ENCODE measurements at places on chromosomes 4 and X.

DNA sequence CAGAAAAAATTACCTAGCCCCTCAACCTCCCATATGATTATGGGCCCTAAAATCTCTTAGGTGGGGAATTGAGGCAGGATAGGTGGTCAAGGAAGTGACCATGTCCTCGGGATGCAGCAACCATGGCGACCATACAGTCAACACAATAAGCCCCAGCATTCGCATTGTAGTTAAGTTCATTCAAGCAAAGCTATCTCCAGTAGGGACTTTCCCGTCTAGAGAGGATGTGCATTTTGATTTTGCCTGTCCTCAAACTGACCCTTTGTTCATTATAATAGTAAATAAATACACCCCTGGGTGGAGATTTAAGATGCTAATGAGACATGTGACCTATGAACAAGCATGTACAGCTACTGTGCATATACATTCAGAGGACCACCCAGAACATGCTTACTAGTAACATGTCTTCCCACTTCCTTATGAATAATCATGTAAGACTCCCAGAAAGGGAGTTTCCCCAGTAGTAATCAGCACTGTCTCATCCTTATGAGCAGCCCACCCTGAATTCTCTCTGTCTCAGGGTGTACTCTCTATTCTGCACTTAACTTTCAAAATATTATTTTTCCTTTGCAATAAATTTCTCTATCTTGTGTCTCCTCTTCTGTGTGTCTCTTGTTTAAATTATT, 74.3 kb downstream of the NUDT11 start:
- DNase-seq = no peak

DNA sequence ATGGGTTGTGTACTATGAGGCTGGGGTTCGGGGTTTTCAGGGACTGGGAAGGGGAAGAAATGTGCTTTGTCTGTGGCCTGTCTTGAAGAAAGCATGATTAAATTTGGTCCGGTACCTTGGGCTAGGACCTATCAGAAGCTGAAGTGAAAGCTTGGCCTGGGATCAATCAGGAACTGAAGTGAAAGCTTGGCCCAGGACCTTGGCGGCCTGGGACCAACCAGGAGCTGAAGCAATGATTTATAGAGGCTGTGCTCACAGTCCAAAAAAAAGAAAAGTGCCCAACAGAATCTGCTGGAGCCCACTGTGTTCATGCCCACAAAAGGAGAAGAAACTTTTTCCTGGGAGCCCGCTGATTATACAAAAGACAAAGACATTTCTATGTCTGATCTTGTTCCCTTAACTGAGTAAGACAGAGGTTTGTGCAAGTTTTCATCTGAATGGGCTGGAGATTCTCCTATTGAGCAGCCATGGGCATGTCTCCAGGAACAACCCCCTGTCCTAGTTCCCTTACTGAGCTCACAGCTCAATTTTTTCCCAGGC, 1427.9 kb downstream of the FAM133A start:
- no peak for DNase-seq

GRCh38 chrX:77087529-77088169, 359.5 kb upstream of the FGF16 start:
- DNase-seq = no peak

DNA sequence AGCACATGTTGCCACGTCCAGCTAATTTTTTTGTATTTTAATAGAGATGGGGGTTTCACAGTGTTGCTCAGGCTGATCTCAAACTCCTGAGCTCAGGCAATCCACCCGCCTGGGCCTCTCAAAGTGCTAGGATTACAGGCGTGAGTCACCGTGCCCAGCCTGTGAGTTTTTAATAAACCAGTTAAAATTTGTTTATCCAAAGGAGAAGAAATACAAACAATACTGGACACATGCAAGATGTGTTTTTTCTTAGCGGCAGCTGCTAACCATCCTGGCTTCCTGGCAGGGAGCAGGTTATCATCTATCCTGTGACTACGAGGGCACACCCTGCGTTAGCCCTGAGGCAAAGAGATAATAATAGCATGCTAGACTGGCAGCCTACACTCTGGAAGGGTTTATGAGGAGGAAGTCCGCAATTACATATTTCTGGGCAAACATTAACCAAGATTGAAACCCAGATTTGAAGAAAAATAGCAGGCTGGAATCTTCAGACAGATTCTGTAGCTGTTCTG, 191.4 kb downstream of the SPRY1 start:
- DNase-seq = no peak

DNA sequence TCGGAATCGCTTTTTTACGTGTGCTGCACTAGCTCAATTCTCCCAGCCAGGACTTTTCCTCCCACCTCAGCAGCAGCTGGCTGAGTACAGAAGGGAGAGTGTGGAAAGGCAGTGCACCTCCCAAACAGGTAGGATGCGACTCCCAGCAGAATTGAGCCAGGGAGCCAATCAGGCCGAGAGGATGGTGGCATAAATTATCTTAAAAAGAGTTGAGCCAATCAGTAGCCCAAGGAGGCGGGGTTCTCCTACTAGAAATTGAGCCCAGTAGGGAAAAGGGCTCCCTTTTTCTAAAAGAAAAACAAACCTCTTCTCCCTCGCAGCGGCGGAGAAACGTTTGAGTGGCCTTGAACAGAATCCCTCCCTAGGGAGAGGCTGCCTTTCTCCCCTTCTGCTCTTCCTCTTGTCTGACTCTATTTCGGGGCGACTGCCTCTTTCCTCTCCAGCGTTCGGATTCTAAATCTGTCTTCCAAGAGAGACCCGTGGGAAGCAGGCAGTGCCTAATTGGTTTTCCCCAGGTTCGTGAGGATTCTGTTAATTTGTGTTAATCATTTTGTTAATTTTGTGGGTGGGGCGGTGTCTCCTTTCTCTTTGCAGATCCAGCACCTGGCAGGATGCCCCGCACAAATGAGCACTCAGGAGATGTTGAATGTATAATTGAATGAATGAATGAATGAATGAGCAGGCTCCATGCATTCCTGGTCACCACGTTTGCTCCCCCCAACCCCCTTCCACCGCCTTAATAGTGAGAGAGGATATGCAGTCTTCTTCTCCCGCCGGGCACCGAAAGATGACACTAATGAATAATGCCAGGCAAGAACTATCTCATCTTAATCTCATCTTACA, at the start of gene GABRG1:
Gene GABRG1, minus strand, starts transcription at position 142 of the 843 bp plus-strand sequence. Its CDS starts 141 bp downstream, at position 1.
- DNase-seq = no peak

GRCh38 chr4:57136281-57136680, 26.1 kb upstream of the IGFBP7 start:
- DNase-seq = no peak

DNA sequence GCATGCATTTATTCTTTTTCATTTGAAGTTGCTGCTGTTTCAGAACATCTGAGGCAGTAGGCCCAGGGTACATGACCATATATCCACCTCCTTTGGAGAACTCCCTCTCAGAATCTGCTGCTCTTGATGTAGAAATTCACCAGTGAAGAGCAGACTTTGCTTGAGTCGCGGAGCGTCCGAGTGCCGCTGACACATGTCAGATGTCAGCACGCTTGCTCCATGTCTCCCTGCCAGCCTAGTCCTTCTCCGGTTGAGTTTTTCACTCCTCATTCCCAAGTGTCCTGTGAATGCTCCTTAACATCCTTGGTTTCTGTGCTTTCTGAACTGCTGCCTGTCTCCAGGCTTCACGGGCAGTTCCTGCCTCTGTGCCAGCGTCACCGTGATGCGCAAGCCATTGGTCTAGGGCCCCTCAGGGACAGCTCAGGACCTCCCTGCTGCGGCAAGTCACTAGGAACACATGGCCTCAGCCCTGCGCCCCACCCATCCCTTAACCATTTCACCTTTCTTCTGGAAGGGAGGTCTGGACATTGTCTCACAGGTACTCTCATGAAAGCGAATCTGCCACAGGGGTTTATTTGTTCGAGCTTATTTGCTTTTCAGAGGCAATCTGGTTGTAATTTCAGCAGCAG, 93.1 kb upstream of the RBPJ start:
- no peak for DNase-seq

DNA sequence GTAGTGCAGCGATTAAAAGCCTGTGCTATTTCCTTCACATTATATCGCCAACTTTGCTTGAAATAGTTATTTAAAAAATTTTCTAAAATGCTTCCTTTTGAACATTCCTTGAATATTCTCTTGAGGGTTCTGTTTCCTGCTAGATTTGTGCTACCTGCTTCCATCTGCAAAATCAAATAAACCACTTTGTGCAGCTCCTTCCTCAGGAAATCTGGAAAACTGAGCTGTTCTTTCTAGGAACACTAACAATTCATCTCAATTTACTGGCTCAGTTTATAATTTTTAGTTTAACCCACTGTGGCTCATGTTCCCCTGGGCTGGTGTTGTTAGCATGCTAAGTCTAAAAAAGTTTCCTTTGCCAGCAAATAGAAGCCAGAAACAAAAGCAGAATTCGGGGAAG, 88.1 kb upstream of the LCORL start:
- no peak for DNase-seq

GRCh38 chrX:155968791-155969190, 28.7 kb upstream of the IL9R start:
- DNase-seq = no peak

DNA sequence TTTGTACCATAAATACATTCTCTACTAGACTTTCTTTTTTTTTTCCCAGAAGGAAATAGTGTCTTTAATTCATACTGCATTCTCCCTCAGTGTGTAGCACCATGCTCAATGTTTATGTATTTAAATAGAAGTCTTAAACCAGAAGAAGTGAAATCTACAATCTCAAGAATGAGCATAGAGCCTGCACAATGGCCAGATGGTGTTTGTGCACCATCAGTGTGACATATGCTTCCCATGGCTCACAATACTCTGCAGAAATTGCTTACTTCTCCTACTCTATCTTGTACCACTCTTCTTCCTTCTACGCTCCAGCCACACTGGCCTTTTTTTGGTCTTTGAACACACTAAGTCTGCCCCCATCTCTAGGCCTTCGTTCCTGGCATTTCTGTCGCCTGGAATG, 2.6 kb upstream of the DOCK11 start:
- DNase-seq = no peak

DNA sequence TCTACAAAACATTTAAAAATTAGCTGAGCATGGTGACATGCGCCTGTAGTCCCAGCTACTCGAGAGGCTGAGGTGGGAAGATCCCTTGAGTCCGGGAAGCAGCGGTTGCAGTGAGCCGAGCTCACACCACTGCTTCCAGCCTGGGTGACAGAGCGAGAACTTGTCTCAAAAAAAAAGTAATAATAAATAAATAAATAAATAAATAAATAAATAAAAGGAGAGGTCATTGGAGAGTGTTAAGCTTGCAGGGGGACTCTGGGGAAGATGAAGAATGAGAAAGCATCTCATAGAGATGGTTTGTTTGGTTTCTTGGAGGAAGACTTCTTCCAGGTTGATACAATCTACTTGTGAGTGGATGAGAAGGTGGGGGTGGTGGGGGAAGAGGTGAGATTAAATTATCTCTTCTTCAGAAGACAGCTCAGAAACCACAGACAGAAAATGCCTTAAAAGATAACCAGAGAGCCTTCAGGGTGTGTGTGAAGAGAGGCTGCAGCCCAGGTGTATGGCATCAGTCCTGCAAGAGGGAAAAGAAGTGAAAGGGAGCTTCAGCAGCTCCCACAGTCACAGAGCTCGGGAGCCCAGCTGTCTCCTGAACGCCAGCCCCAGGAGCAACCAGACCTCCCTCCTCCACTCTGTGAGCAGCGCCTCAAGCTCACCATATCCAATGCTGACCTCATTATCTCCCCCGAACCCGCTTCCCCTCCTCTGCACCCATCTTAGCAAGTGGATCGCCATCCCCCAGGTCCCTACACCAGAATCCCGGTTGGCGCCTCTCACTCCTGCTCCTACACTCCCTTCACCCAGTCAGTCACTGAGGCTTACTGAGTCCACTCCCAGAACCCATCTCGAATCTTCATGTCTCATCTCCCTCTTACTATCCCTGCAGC, 48.2 kb downstream of the RBM47 start:
- no peak for DNase-seq

DNA sequence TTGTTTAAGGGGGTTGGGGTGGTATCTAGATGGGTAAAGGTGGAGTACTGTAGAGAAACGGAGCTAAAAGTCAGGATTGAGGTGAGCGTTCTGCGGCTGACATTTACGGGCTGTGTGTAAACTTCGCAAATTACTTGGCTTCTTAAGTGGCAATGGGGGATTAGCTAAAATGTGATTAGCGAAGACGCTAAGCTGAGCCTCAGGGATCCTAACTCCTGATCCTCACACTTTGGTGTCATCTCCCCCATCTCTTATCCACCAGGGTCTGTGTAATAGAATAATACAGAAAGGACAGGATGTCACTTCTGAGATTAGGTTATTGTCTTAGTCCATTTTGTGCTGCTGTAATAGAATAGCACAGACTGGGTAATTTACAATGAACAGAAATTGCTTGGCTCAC, 10.6 kb upstream of the FAT1 start:
- no peak for DNase-seq

GRCh38 chrX:23811656-23812055, 28.7 kb downstream of the SAT1 start:
- DNase-seq = no peak

GRCh38 chrX:45712067-45712466, 511.4 kb upstream of the DIPK2B start:
- DNase-seq = no peak

- DNase-seq = no peak
Observed at GRCh38 chr4:172352356-172352755, 539.2 kb downstream of the GALNTL6 start.

DNA sequence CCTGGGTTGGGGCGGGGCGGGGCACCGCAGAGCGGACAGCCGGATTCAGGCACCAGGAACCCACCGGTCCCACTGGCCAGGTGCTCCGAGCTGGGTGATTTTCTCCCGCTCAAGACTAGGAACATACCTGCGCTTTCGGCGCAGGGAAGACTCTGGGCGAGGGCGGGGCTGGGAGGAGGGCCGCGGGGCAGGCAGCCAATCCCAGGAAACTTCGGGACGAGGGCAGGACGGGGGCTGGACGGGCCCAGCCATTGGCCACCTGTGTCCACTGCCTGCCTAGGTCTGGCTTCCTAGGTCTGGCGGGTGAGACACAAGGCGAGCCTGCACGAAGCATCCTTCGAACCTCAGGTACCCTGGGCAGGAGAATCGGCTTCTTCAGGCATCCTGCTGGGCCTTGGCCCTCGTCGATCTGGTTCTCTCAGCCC, 274 bp upstream of the ERVMER34-1 start:
- no peak for DNase-seq

- no peak for DNase-seq
Observed at GRCh38 chrX:69080855-69081465, 84.3 kb downstream of the PJA1 start.

GRCh38 chr4:84279678-84280077, 219.4 kb downstream of the NKX6-1 start:
- no peak for DNase-seq

DNA sequence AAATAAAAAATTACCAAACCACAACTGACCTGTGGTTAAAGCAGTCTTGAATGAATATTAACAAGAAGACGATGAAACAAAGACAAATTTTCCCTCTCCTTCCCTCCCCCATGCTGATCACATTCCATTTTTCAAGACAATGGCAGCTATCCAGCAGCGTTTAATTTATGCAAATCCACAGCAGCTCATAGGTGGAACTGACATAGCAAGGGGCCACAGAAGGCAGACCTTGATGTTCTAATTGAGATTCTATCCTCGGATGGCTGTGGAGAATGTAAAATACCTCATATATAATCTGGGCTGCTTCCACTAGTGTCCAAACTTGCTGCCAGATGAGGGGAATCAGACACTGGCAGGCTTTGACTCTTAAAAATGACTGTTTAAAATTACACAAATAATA, 211.5 kb downstream of the CHRDL1 start:
- no peak for DNase-seq

Measured in NCI-H187 treated with DMSO at 0.1 percent for 48 hours (cell line).